Midbrain (tissue), 1 donor: ENCODE measurements at places on chromosomes 5 and 9.

DNA sequence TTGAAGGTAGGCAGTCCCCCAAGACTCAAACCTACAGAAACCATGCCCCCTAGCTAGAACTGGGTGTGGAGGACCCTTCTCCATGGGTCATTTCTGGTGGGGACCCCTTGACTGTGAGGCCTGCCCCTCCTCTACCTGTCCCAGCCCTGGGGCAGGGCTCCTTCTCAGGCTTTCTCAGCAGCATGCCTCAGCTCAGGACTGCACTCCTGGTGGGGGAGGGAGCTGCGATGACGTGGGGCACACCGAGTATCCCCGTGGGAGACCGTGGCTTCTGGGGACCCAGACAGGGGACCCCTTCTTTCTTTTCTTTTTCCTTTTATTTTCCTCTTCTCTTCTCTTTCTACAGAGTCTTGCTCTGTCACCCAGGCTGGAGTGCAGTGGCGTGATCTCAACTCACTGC lies 27.0 kb upstream of the PITX1 start:
- DNase-seq = no peak

DNA sequence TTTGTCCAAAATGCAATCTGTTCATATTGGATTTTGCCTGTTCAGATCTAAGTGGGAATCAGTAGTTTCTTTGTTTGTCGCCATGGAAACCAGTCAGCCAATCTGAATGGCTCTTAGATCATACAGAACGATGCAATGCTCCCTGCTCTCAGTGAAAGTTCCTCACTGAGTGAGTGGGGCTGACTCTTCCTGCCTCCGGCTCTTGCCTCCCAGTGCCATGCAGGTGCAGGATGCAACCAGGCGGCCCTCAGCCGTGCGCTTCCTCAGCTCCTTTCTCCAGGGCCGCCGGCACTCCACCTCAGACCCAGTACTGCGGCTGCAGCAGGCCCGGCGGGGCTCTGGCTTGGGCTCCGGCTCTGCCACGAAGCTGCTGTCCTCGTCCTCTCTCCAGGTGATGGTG lies at the start of gene PTPDC1:
Gene PTPDC1 (plus strand): TSS at position 151 of the 400 bp plus-strand sequence. CDS start 67 bp downstream, at position 218.
- DNase-seq = peak; percentile 90

GRCh38 chr5:36701085-36701698 lies 94.8 kb downstream of the SLC1A3 start:
- no peak for DNase-seq

DNA sequence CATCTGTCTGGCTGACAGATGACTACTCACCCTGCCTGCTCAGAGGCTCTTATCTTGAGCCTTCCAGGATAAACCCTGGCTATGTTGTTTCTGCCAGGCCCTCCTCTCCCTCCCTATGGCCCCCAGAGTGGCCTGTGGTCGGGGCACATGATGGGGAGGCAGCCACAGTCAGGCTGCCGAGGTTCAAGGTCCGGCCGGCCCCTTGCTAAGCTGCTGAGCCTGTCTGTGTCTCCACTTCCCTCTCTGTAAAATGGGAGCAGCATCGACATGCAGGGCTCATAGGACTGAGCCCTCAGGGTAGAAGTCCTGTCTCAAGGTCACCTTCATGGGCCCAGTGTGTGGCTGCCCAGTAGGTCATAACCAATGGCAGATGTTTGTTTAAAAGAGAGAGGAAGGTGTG lies 28.5 kb downstream of the WNK2 start:
- no peak for DNase-seq

- peak; percentile 57 for DNase-seq
These were observed 23.4 kb downstream of the URM1 start for GRCh38 chr9:128394379-128395168.
